ENCODE measurements at places on chromosomes 5 and 9.

GRCh38 chr9:101758304-101758930, 20.0 kb upstream of the GRIN3A start:
- DNase-seq: no peak

DNA sequence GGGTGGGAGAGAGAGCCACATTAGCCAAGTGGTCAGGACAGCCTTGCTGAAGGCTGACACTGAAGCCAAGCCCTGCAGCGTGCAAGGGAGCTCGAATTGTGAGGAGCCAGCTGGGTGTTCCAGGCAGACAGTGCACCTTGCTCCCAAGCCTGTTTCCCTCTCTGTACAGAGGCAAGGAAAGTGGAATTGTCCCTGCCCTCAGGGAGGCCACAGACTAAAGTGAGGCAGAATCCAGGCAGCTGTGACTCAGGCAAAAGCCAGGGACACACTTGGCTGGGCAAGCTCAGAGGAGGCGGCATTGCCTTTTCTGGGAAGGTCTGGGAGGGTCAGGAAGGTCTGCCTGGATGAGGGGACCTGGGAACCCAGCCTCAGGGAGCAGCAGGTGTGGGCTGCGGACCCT, 50.2 kb upstream of the LMX1B start:
- no peak for DNase-seq

DNA sequence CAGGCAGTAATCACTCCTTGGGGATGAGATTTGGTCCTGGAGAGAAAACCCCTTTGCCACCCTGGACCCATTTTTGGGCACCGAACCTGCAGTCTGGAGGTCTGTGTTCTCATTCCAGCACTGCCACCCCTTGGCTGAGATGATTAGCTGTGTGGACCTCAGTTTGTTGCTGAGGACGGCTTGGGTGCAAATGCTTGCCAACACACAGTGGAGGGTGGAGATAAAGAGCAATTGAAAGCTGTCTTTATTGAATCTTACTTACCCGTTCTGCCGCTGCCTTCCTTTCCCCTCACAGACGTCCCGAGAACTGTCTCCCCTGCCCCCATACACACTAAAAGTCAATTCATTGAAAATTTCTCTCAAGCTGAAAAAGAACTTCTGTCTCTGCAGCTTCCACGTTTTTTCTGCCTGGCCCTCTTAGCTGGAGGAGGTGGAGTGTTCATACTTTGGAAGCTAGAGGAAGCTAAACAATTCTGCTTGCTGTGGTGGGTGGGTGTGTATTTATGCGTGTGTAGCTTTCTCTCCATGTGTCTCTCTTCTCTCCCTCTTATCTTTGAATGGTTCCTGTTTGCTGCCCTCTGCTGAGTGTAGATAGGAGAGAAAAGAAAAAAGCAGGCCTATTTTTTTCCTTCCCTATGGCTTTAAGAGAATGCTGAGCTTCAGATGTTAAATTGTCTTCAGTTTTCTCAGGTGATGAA, 6.6 kb downstream of the GALNT10 start:
- DNase-seq: peak; percentile 71

- no peak for DNase-seq
These were observed 122.4 kb upstream of the NMUR2 start for GRCh38 chr5:152527358-152528052.

GRCh38 chr9:124264823-124265233, 7.1 kb downstream of the NEK6 start:
- DNase-seq: no peak

DNA sequence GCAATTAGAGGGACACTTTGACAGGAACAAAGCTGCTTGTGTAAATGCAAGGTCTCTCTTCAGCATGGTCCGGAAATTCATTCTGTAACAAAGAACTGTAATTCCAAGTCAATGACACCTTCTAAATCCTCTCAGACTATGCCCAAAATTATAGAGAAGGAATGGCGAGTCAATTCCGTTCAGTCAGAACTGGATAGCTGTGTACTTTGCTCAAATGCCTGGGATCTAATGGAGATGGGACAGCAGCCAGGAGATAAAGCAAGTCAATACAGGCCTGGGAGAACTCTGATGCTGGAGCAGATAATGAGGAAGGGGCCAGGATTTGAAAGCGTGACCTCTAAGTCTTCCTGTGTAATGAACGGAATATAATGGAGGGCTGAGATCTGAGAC, 96.4 kb upstream of the SPRY4 start:
- DNase-seq: no peak

DNA sequence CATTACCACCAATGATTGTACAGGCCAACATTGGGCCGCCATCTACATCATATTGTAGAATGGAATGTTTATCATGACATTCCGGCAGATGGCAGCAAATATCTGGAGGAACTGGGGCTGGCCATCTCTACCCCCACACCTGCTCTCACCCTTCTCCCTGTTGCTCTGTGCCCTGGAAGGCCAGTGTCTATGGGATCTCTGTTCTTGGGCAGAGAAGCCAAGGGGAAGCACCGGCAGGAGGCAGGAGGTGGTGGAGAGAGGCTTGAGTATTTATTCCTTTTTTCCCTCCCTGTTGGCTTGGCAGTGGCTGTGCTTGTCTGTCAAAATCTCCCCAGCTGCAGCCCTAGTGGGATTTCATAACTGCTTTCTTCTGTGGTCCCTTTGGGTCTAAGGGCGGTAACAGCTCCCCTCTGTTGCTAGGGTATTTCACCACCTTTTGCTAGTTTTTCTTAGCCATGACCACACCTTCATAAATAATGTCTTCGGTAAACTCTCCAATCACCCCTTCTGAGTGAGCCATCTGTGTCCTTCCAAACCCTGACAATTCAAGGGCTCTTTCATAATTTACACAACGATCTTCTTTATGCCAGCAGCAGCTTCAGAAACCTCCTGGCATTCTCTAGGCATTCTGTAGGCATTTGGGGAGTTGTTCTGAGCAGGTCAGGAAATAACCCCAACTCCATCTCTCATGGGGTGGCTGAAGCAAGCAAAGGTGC, 225.8 kb downstream of the MELK start:
- DNase-seq: peak; percentile 72

- DNase-seq: no peak
These were observed 202.4 kb upstream of the ZNF608 start for GRCh38 chr5:124948754-124949275.
